ENCODE measurements at places on chromosomes 3 and 15. TPM values are rescaled to one million over a fixed set of nuclear protein-coding genes. Genes with fewer than 3 reads are reported as not detected.

DNA sequence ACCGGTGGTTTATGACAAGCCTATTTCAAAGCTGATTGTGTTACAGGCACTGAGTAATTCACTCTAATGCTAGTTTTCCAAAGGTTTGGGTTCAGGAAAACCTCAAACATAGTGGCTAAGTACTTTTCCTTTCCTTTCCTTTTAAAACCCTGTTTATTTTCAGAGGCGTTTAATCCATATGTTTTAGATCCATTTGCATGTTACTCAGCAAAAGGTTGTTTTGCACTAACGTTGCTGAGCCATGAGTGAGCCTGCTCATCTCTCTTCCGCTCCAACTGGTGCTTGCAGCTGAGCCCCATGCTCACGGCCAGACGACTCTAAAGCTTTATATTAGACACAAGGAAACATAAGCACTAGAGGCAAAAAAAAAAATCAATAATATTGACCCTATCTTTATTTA, 9.4 kb downstream of the CEMIP start:
- peak; percentile 16 for DNase-seq

GRCh38 chr3:136055491-136055890, 90.0 kb downstream of the PPP2R3A start:
- DNase-seq, result no peak

DNA sequence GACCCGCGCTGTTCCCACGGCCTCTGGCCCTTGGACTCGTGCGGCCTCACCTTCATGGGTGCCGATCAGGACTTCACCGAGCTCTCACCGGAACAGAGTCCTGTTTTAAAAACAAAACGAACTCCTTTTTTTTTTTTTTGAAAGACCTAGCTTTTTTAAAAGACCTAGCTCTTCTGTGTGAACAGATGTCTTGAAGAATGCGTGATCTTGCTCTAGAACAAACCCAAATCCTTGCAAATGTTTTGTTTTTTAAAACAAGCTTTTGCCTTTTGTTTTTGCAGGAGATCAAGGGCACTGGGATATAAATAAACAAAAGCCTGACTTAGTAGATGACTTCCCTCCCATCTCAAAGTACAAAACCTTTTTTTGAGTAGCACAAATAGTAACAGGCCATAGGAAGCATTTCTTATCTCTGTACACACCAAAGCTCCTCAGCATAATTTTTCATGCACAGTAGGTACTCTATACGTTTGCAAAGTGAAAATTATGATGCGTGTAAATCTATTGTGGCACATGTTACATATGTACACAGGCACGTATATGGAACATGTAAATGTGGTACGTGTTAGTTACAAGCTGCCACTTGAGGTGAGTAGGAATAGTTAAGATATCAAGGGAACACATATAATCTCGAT, 1.1 kb upstream of the MSL2 start:
- DNase-seq, result no peak

- DNase-seq, result no peak
Observed at GRCh38 chr15:92709110-92709790, 53.7 kb upstream of the FAM174B start.

DNA sequence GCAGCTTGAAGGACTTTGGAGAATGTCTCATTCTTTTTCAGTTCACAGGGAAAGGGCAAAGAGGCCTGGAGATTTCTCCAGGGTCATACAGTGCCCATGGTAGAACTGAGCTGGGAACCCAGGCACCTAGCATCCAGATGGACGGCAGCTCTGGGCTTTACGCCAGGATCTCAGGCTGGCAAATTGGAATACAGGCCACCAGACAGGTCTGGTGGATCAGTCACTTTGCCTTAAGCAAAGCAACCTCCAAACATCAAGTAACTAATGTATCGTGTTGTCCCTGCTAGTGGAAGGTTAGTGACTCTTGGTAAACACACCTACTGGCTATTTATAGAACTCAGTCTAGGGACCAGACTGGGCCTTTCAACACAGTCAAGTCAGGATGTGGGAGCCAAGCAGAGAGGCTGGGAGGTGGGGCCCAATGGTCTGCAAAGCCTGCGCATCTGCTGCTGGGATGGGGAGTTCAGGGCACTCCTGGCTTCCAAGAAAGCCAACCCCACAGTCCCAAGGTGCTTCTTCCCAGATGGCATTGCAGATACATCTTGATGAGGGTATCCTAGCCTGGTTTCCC, 30.2 kb downstream of the RPLP1 start:
- DNase-seq, result no peak

DNA sequence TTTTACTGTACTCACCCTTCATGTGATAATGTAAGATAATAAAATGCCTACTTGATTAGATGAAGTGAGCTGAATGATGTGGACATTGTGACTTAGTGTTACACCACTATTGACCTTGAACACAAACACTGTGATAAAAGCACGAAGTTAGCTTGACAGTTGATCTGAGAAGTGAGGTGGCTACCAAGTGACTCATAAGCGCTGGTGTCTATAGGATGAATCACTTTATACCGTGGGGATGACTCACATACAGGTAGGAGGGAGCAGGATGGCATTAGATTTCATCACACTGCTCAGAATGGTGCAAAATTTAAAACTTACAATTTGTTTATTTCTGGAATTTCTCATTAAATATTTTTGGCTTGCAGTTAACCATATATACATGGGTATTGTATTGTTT, 174.7 kb upstream of the CNTN3 start:
- no peak for DNase-seq

PEX11A gene
- 9.3 TPM for total RNA-seq

MKRN3 gene
- 2.7 TPM for total RNA-seq

CADPS gene
- total RNA-seq, result 13.3 TPM

Data from tongue (tissue), 3 donors.